ENCODE measurements at places on chromosomes 16 and 17.

DNA sequence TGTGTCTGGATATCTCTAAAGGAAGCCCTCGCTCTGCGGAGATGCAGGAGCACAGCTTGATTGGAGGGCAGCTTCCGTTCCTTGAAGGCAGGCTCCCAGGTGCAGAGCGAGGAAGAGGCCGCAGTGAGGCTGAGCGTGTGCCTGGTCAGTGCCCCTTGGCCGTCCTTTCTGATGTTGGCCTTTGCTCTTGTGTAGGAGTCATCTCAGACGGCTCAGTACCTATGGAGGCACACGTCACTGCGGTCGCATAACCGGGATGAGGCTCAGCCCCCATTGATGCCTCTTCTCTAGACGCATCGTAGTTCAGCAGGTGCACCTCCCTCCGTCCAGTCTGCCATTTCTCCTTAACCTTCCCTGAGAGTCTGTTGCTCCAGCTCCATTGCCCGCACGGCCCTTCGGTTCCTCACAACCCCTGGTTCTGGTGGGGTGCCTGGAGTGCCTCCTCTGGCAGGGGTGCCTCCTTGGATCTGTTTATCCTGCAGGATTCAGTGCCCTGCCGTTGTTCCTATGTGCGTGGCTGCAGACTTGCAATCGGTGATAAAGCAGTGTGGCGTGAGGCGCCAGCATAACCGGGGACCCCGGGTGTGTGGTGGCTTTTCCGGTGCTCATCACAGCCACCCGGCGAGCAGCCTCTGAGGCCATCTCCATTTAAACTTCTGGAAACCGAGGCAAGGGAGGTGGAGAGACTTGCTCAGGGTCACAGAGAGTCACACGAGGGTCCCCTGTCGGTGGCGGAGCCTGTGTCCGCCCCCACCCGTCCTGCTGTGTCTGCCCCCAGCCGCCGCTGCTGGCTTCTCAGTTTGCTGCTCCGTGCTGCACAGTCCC, 188.8 kb upstream of the CHMP6 start:
- no peak for DNase-seq

DNA sequence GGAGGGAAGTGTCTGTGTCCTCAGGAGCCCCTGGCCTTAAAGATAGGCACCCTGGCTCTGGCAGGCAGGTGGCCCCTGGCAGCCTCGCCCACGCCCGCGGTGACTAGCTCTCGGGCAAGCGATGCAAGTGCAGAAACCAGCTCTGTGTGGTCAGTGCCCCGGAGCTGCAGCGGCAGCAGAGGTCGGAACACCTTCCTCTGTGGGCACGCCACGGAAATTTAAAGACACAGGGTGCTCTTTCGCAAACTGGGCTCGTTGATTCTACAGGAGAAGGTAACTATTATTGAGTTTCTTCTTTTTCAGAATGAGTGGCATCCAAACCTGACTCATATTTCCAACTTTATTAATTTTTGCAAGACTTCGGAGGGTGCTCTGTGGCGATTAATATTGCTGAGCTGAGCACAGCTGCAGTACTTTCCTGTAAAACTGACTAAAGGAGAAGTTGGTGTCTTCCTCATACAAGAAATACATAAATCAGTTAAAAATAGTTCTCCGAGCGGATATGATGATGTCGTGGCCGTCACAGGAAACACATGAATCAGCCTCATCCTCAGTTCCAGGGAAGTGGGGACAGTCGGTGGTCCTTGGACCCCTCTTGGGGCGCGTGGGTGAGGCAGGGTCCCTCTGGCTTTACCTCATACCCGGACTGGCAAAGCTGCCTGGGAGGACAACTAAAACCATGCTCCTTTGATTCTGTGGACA, 120.2 kb downstream of the METRNL start:
- DNase-seq: no peak

DNA sequence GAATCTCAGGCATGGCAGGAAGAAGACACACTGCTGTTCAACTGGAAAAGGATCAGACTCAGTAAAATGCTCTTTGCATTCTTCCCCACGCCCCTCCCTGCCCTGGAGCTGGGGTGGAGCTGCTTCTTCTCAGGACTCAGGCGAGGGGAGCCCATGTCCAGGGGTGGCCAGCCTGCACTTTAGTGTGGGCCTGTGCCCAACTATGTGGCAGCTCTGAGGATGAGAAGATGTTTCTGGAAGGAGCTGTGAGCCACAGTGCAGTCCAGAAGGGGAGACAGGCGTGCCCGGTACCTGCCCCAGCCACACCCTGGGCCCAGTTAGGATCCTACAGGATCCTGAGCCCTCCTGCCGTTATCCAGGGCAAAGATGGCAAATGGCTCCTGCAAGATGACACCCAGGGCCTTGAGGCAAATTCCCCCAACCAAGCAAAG, 120.3 kb downstream of the ANKRD11 start:
- no peak for DNase-seq

- DNase-seq: no peak
Measured at GRCh38 chr17:79091226-79091670, 16.6 kb downstream of the ENGASE start.

- DNase-seq: no peak
Measured at GRCh38 chr17:7586673-7587419, 3.0 kb downstream of the SOX15 start.

DNA sequence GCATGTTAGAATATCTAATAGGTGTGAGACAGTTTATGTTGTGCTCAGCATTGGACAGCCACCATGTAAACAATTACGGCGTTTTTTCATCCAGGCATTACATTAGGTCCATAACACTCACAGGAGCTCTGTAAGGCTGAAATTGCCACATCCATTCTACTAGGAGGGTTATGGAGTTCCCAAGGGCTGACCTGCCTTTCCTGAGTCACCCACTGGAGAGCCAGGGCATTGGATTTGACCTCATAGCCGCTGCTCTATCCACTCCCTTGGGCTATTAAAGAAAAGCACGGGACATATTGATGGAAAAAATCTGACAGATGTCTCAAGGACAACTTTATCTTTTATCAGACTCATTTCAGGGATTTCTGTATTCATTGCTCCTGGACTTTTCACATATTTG, 306.3 kb upstream of the HSBP1 start:
- DNase-seq: no peak

DNA sequence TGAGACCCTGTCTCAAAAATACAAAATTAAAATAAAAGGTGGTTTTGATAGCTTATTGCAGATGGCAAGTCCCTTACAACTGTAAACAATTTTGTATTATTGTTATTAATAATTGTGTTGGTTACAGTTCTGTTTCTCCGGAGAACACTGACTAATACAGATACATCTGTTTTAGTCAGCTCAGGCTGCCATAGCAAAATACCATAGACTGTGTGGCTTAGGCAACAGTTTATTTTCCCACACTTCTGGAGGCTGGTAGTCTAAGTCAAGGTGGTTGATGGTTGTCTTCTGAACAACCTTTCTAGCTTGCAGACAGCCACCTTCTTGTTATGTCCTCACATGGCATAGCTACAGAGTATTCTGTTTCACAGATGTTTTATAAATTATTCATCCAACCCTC, 14.2 kb upstream of the IL21R start:
- no peak for DNase-seq

DNA sequence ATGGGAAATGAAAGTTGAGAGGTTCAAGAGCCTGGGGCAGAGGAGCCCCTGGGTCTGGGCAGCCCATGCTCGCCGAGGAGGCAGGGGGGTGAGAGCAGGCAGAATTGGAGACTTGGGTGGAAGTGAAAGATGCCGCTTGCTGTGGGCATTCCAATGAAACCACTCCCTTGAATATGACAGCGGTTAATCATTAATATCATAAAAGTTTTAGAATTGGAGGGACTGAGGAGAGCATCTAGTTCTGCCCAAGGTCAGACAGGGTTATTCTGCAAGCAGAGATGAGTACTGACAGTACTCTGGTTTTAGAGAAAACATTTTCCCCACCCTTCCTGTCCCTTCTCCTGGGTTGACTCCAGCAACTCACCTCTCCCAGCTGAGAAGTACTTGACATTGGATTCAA, 180.2 kb downstream of the MSI2 start:
- DNase-seq: no peak

DNA sequence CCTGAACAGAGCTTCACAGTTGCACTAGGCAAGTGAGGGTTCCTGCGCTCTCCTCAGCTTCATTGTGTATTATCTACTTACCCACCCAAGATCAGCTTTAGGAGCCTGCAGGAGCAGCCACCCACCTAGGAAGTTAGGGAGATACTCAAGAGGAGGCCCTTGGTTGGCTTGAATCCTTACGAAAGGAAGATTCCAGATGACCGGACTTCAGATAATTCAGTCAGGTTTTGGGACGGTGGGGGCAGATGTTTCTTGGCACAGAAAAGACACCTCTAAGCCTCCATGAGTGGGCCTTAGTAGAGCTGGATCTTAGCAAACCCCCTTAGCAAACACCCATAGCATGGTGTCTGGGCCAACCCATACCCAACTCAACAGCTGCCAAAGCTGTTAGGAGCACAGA, 2.4 kb upstream of the CBFB start:
- no peak for DNase-seq

GRCh38 chr17:35170968-35171771, 23.0 kb downstream of the SLC35G3 start:
- DNase-seq: no peak

GRCh38 chr16:85913688-85914422, 14.9 kb downstream of the IRF8 start:
- DNase-seq: no peak

DNA sequence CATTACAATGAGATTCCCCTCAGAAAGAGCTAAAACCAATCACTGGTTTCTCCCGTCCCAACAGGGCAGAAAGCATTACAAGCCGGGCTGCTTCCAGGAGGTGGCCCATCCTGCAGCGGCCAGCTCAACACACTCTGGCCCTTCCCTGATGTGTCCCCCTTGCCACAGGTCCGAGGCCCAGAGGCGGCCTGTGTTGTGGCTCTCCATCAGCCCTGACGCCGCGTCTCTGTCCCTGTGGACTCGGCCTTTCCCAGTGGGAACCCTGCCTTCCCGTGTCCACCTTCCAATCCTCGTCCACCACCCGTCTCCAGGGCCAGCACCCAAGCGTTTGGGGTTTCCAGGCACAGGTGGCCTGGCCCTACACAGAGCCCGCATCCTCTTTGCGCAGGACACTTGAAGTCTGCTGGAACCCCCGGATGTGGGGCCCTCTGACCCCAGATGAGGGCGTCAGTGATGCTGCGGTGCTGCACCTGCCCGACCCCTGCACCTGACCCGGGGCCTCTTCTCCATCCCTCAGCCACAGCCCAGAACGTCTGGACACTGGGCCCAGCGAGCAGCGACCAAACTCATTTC, 21.1 kb downstream of the RAB40B start:
- no peak for DNase-seq

- no peak for DNase-seq
Measured at GRCh38 chr17:78401246-78401645, 22.8 kb downstream of the PGS1 start.

GRCh38 chr17:82052638-82053059, 951 bp downstream of the GPS1 start:
- DNase-seq: no peak

- no peak for DNase-seq
Measured at GRCh38 chr17:795276-795675, 13.1 kb downstream of the MRM3 start.

- no peak for DNase-seq
Measured at GRCh38 chr16:88734361-88734728, 28.0 kb downstream of the CTU2 start.

- peak; percentile 38 for DNase-seq
Measured at GRCh38 chr16:10878644-10879501, 1.9 kb downstream of the CIITA start.

DNA sequence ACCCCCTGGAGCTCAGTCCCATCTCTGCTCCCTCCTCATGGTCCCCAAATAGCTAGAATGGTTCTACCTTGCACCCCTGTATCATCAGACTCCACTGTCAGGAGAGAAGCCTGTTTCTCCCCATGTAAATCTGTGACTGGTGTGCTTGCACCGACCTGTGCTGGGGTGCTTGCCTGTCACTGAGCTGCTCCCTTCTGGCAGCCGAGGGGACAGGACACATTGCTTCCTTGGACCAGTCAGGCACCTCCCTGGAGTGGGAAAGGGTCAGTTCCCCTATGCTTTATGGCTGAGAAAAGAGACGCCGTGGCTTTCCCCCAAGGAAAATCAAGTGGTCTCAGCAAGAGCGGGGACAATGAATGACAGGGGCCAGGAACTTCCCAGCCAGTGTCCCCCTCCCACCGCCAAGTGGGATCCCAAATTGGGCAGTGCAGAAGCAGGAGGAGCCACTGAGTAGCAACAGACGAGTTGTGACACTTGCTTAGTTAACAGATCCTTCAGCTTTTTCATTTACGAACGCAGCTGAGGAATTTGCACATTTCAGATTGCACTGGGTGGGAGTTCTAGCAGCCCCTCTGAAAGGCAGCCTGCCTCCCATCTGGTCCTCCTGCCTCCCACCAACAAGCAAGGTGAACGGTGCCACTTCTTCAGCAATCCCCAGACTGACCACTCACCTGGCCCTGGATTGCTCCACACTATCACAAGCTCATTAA, 156.4 kb downstream of the KATNIP start:
- DNase-seq: no peak

- DNase-seq: no peak
Measured at GRCh38 chr16:82094942-82095540, 60.0 kb downstream of the HSD17B2 start.

DNA sequence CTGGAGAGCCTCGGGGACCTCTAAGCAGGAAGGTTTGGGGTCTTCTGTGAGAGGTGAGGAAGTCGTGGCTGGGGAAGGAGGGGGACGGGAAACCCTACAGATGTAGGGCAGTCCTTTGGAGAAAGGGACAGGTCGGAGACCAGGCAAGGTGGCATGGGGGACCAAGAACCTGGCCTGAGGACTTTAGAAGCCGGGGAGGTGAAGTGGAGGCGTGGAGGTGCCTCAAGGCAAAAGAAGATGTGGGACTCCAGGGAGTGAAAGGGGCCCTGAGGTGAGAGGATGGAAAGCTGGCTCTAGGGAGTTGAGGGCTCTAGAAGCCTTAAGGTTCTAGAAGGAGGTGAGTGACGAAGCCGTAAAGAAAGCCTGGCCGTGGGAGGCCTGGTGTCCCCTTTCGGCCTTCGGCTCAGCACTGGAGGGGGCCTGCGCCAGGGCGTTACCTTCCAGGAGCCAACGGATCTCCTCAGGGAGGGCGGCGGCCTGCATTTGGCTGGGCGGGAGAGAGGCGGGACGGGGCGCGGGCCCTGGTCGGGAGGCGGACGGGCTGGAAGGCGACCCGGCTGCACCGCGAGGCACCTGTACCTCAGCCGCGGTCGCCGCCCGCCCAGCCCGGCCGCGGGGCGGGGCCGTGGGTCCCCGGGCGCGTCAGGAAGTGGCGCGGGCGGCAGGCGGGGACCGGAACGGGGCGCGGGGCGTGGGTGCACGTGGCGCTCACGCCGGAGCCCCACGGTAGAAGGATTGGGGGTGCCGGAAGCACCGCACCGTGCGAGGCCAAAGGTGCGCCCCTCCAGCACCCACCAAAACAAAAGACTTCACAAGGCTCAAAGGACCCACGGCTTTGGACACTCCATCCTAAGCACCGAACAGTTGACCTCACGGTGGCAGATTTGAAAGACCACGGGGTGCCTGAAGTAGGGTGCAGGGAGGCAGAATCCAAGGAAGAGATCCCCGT, at the start of gene SKAP1:
SKAP1 (minus strand) TSS at position 577 of the 949 bp plus-strand sequence.
- no peak for DNase-seq

- DNase-seq: no peak
Measured at GRCh38 chr17:73042809-73043685, 49.4 kb downstream of the SLC39A11 start.

GRCh38 chr16:70437017-70437581, 1.8 kb downstream of the ST3GAL2 start:
- DNase-seq: no peak
